Left colon (tissue), 2 donors: ENCODE measurements at places on chromosomes 1 and 21. TPM values are rescaled to one million over a fixed set of nuclear protein-coding genes. Genes with fewer than 3 reads are reported as not detected.

DNA sequence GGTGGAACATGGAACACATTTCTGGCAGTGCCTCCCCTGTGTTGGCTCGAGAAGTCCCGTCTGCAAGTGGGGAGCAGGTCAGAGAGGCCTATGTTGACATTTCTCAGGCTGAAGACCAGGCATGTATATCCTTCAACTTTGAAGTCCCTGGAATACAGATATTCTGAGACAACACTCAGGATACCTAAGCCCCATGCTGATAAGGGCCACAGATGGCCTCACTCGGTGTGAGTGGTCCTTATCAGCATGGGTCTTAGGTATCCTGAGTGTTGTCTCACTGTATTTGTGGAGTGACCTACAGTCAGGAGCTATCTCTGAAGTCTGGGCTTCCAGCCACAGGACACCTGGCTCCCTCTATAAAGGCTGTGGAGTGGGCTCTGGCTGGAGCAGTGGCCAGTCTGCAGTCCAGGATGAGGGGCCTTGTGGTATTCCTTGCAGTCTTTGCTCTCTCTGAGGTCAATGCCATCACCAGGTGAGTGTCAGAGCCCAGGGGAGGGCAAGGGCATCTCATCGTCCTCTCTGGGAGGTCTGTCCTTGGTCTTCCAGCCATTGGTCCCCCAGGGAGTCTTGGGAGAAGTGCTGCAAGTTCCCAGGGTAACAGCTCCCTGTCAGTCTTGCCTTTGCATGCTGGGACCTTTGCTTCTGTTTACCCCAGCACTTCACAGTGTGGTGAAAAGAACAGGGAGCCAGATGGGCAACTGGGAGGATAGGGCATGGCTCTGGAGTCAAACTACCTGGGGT lies 29.6 kb downstream of the PROK1 start:
- DNase-seq: no peak

DNA sequence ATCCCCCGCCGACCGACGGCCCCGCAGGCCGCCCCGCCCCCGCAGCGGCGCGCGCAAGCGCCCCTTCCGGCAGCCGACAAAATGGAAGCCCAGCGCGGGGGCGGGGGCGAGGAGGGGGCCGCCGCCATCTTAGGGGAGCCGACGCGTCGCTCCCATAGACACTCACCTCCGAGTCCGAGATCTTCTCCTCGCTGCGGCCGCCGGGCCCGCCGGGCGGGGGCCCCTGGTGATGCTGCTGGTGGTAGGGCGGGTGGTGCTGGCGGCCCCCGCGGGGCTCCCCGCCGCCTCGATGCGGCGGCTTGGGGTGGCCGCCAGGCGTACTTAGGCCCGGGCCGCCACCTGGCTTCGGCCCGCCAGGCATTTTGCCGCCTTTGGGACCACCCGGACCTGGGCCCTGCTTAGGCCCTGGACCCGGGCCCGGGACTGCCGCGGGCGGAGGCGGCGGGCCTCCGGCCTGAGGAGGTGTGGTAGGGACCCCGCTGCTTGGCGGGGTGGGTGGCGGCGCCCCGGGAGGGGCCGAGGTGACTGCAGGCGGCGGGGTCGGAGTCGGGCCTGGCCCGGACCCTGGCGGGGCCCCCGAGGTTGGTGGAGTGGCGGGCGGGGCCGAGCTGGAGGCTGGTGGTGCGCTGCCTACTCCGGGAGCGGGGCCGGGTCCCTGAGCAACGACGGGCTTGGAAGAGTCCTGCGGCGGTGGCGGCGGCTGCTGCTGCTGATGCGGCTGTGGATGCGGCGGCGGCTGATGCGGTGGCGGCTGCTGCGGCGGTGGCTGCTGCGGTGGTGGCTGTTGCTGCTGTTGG lies 691 bp downstream of the SFPQ start:
- DNase-seq: peak; percentile 90

DNA sequence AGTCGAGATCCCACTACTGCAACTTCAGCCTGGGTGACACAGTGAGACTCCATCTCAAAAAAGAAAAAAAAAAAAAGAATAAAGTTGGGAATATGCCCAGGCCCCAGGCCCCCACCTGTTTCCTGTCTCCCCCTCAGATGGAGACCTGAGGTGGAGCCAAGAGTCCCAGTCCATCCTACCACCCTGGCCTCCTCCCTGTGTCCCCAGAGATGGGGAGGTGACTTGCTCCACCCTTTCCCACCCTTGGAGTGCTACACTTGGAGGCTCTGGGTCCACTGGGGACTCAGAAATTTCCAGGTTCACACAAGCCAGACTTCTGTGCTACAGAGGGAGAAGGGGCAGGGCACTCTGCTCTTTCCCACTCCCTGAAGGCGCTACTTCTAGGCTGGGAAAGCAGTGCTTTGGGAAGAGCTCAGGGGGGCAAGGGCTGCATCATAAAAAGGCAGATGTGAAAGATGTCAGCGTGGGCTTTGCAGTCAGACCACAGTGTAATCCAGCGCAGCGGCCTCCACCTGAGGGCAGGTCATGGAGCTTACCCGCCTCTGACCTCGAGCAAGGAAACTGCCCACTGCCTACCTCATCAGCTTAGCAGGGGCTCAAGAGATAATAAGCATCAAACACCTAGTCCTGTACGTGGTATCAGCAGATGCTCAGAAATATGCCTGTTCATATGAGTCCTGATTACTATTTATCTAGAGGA lies 13.4 kb downstream of the TMEM63A start:
- DNase-seq: no peak

- DNase-seq: peak; percentile 42
Measured at GRCh38 chr1:181423301-181423918, 59.9 kb upstream of the CACNA1E start.

GRCh38 chr1:100924991-100925390 lies 29.1 kb downstream of the SLC30A7 start:
- DNase-seq: no peak

AMY1B gene
- total RNA-seq: not detected

ILF2 gene
- total RNA-seq: 113 TPM

SPATA45 gene
- total RNA-seq: not detected
